ENCODE measurements at places on chromosomes 5 and 9.

DNA sequence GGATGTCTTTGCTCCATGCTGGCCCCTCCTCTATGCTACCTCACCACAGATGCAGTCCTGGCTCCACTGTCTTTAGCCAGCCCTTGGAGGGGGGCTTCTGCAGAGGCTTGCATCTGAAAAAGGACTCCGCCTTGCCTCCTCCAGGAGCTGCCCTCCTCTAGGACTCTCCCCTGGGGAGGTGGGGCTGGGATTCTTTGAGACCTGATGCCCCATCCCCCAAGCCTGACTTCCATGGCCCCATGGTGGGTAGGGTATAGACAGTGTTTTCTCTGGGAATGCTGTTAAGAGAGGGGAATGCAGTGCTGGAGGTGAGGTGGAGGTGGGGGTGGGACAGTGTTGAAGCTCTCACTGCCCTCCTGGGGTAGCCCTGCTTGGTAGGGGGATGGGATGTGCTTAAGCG lies 14.3 kb downstream of the JADE2 start:
- no peak for DNase-seq

GRCh38 chr9:113515862-113516261 lies 52.3 kb downstream of the RGS3 start:
- no peak for DNase-seq

DNA sequence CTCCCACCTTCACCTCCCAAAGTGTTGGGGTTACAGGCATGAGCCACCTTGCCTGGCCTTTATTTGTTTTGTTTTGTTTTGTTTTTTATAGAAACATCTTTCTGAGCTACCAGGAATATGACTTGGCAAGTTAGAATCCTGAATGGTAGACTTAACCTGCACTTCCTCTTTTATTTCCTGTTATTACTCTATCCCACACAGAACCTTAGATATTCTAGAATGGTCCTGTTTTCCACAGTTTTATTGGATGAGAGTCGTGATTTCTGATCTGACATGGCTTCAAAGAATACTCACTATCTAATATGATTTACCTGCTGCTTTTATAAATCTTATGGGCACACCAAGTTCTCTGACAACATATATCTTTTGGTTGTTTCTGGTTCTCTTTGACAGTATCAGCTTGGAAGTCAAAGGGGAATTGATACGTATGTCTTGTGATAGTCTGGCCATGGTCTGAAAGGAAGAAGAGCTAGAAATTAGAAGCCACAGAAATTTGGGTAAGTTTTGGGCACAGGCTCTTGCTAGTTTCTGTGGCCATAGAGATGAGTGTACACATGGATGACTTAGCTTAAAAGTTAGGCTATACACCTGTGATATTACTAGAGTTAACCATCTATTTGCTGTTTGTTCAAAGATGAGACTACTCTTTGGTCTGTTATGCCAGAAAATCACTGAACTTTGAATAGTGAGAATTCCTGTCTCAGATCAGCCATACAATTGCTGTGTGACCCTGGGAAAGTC lies 4.7 kb upstream of the PANK3 start:
- no peak for DNase-seq

DNA sequence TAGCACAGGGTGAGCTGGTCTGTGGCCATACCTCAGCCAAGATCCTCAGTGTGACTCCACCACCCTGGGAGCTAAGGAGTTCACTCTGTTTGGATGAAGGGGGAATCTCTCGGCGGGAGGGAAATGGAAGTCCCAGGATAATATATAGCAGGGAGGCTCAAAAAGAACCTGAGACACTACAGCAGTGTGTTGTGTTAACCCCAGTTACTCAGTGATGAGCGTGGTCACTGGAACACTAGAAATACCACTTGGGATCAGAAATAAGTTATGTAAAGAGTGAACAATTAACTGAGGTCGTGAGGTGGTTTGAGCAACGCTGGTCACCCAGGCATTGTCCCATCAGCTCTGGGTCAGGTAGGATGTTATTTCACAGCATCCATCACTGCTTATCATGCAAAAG lies 59.3 kb upstream of the ADAMTS16 start:
- DNase-seq, result no peak

DNA sequence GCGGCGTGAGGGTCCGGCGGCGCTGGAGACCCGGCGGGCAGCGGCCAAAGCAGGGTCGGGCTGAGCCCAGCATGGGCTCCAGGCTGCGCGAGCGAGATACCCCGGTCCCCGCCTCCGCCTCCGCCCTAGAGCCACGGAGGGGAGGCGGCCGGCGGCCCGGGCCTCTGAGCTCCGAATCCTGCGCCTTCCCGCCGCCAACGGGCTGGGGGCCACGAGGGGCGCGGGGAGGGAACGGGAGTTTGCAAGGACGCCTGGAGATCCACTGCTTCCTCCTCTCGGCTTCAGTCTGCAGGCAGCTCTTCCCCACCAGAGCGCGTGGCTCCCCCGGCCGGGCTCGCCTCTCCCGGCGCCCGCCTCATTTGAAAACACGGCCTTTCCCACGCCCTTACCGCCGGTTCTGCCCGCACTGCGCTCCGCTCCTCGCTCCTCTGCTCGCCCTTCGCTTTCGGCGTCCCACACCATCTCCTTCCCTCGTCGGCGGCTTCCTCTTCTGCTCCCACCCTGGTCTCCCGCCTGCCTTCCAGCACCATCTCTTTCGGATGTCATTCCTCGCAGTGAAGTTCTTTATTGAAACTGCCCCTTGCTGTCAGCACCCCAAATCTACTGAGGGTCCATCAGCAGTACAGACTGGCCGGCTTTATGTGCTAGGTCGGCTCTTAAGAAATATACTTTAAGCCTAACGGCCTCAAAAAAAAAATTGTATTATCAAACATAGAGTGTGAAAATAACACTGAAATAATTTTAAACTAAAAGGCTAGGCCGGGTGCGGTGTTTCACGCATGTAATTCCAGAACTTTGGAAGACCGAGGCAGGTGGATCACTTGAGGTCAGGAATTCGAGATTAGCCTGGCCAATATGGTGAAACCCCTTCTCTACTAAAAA lies 105.0 kb upstream of the FAM120A start:
- DNase-seq, result no peak

DNA sequence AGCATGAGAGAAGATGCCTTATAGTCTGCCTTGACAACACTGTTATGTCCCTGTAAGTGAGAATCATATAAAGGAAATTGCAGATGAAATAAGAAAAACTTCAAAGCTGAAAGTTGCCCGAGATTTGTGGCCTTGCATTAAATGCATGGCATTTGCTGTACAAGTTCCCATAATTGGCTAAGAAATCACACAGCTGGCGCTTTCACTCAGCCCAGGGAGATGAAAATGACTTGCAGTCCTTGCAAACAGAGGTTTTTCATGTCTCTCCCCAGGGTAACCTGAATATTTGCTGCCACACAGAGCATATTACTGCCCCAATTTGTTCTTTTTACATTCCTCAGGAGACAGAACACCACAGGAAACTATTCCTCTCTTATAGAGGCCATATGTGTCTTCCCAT lies 174.8 kb downstream of the FAM114A2 start:
- DNase-seq, result no peak

GRCh38 chr5:171830686-171831085 lies 45.1 kb downstream of the SMIM23 start:
- no peak for DNase-seq

DNA sequence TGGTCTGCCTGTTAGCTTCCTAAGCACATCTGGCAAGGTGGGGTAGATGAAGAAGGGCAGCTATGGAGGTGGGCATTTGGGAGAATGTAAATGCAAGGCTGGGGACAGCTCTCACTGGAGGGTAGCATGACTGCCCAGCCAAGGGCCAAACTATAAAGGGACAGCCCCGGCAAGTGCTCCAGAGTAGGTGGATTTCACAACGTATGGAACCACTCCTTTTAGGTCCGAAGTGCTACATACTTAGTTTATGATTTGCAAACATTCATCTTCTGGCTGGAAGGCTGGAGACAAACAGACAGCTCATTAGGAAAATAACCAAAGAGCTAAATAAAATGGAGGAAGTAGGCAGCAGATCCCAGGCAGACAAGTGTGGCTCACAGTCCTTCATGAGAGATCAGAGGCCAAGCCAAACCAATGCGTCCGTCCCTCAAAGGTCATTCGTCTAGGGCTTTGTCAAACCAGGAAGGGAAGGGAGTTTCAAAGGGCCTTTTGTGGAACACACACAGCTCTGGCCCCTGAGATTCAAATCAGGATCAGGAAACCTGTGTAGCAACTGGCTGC lies 42.5 kb upstream of the GLRX start:
- no peak for DNase-seq

GRCh38 chr5:91011029-91011428 lies 372.1 kb downstream of the ARRDC3 start:
- no peak for DNase-seq

- no peak for DNase-seq
These were observed 10.7 kb upstream of the COL5A1 start for GRCh38 chr9:134630861-134631260.

Data from omental fat pad (tissue), 4 donors.